ENCODE measurements at places on chromosomes 5 and 9. TPM values are rescaled to one million over a fixed set of nuclear protein-coding genes. Genes with fewer than 3 reads are reported as not detected.

Gene RUFY1
- 31.1 TPM for total RNA-seq

Gene PAX5
- total RNA-seq, result 2.2 TPM

Gene GABRA6
- total RNA-seq, result not detected

GRCh38 chr5:81003811-81004386 lies 43.7 kb downstream of the RASGRF2 start:
- DNase-seq, result no peak

DNA sequence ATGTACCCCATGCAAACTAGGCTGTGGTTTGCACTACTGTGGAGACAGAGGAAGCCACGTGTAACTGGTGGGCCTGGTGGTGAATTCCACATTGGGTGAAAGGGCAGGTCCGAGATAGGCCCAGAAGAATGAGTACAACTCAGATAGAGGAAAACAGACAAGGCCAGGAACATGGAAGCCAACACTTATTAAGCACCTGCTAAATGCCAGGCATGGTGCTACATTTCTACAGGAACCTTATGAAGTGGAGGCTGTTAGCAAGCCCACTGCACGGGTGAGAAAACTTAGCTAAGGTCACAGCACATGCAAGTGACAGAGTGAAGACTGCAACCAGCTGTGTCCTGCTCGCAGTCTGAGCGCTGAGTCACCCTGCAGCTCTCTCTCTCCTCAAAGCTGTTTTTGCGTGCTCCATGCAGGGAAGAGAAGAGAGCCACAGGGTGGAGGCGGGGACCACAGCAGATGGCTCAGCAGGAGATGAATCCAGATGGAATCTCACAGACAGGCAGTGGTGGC lies 65.5 kb upstream of the SPTLC1 start:
- no peak for DNase-seq

GRCh38 chr9:37215830-37216229 lies 95.5 kb downstream of the ZCCHC7 start:
- no peak for DNase-seq

DNA sequence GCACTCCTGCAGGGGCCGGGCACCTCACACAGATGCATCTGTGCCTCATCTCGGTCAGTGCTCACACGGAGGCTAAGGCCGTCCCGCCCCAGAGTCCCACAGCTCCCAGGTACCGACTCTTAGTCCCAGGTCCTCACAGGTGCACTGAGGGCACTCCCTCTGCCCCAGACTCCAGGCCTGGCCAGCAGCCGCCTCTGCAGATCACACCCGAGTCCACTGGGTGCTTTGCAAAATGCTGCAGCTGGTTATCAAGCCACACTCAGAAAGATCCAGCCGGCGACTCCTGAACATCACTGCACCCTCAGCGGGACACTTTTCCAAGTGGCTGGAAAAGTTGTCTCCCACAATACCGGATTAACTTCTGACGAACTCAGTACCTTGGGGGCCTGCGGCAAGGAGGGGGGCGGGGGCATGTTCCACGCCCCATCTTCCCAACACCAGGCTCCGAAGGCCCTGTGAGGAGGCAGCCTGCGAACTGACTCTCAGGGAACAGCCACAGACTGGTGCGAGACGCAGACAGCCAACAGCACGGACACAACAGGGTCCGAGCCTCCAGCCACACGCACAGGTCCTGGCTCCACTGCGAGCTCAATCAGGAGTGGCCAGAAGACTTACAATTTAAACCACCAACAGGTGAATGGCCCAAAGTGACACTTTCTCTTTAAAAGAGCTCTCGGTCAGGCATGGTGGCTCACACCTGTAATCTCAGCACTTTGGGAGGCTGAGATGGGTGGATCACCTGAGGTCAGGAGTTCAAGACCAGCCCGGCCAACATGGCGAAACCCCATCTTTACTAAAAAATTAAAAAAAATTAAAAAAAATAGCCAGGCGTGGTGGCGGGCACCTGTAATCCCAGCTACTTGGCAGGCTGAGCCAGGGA lies 4.0 kb downstream of the BRD3 start:
- no peak for DNase-seq

DNA sequence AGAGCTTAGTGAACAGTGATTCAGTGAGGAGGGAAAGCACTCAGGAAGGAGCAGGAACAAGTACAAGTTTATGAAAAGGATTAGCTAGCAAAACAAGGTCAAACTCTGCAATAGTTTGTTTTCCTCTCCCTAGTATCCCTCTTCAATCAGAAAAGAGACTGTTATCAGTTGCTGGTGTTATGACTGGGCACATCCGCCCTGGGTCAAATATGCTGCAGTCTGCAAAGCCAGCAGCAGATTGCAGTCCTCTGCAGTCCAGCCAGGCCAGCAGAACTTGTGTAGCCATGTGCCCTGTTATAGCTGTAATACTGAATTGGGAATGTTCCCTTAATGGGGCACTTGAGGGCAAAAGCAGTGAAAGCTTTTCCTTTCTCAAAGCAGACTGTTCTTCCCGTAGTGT lies 12.0 kb downstream of the PCDHAC2 start:
- no peak for DNase-seq

- DNase-seq, result no peak
Observed at GRCh38 chr5:26009742-26010141, 1028.6 kb downstream of the CDH9 start.

- no peak for DNase-seq
Observed at GRCh38 chr9:121861501-121862180, 210.2 kb downstream of the DAB2IP start.

DNA sequence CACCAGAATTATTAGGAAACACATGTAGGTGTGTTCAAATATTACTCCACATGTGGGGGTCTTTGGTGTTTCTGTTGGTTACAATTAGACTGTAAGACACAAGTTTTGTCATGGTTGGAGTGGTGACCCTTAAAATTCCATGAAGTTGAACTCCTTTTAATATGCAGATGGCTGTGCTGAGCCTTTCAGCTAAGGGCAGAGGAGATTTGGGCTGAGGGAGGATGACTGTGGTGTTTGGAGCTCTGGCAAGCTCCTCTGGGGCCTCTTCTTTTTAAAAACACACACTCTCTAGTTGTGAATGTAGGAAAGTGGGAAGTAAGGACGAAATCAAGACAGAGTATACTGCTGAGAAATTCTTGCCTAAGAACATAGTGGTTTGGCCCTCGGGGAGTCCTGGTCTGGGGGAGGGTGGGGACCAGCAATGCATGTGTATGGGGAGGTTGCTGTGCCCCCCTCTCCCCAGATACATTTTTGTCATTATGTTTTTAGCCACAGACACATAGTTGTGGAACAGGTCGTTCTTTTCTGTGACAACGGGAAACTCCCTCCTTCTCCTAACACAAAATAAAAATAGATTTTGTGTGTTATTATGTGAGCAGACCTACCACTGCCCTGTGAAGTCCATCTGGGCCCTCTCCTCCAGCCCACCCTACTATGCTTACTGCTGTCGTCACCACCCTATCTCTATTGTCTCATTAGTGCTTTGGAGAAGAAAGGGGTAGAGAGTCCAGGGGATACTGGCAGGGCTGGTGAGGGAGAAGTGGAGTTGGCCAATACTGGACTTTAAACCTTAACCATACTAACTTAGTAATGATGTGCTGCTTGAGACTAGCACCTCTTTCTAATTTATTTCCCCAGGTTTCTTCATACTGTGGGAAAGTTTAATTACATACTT lies 10.0 kb downstream of the SMARCA2 start:
- no peak for DNase-seq

DNA sequence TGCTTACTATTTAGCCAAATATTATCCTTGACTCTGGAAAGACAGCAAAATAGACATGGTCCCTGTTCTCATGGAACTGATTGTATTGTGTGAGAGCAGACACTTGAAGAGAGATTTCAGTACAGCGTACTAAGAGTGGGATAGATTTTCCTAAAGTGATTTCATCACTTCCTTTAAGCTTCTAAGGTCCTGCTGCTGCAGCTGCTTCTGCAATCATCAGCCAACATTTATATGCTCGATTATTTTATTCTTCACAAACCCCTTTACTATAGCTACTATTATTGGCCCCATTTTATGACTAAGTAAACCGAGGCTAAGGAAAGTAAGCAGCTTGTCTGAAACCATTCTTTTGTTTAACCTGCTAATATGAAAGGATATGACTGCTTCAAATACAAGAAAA lies 137.7 kb downstream of the SPATA31D1 start:
- no peak for DNase-seq

GRCh38 chr9:74498621-74499095 lies 1.5 kb downstream of the RORB start:
- peak; percentile 11 for DNase-seq

GRCh38 chr9:93080406-93080805 lies 15.6 kb upstream of the CARD19 start:
- no peak for DNase-seq

- no peak for DNase-seq
Observed at GRCh38 chr5:176413255-176413565, 3.1 kb downstream of the CLTB start.

- no peak for DNase-seq
Observed at GRCh38 chr9:70352802-70353201, 61.7 kb downstream of the KLF9 start.

DNA sequence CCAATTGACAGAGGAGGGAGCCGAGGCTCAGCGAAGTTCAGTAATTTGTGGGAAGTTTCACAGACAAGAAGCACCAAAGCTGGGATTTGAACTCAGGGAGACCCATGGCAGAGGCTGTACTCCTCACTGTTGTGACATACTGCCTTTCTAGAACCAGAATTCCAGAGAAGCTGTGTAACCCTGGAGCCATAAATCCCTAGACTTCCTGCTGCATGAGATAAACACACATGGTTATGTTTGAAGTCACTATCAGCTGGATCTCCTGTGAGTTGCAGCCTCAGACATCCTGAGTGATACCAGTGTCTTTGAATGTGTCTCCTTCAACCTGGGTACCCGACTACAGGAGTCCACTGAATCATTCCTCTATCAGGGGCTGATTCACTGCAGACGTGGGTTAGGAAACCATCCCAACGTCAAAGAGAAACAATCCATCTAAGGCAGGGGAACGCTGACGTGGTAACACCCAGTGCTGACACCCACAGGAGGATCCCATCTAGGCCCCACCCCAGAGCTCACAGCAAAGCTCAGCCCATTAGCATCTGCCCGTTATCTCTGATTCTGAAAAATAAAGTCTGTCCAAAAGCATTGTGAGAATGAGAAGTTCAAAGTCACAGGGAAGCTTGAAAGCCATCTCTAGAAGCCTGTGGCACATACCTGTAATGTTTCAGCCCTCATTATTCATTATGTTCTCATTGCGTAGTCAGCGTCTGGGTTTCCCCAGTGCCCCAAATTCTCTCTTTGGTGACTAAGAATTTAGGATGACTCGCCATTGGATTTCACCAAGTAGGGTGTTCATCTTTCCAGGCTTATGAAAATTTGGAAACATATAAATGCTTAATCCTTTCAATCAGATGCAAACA lies 36.3 kb upstream of the BASP1 start:
- no peak for DNase-seq

GRCh38 chr5:59768152-59769040 lies 125.1 kb downstream of the PDE4D start:
- DNase-seq, result peak; percentile 9

DNA sequence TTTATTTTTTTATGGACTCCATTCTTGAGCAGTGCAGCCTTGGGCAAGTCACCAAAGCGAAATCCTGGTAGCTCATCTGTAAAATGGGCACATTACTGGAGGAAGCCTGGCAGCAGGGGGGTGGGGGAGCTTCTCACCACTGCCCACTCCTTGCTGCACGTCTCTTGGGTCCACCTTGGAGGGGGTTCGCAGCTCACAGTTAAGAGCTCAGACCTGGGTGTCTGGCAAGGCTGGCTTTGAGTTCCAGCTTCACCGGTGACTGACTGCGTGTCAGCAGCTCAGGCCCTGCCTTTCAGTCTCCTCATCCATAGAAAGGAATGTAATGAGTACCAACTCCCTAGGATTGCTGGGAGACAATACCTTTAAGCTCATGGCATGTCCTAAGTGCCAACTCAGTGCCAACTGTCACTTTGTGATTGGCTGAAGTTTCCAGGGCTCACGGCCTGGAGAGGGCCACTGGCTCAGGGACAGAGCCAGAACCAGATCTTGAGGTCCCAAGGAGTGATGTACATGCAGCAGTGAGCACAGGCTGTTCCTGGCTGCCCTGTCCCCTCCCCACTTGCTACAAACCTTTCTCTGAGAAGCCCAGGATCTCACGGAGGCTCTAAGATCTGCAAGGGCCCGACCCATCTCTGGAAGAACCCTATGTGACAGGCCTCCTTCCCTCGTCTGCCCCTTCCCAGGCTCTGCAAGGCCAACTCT lies 72.9 kb downstream of the C9orf50 start:
- DNase-seq, result no peak

- no peak for DNase-seq
Observed at GRCh38 chr5:143601357-143601756, 197.9 kb upstream of the NR3C1 start.

Measured in activated naive CD8-positive, alpha-beta T cell treated with anti-CD3 and anti-CD28 coated beads for 36 hours (primary cell).